ENCODE measurements at places on chromosomes 3 and 15.

GRCh38 chr3:191136347-191136746 is 62.7 kb upstream of the OSTN start:
- DNase-seq, result no peak

GRCh38 chr15:59364248-59364647 is 8.4 kb downstream of the MYO1E start:
- DNase-seq, result no peak

GRCh38 chr3:57078635-57079473 is 18.4 kb downstream of the SPATA12 start:
- no peak for DNase-seq

DNA sequence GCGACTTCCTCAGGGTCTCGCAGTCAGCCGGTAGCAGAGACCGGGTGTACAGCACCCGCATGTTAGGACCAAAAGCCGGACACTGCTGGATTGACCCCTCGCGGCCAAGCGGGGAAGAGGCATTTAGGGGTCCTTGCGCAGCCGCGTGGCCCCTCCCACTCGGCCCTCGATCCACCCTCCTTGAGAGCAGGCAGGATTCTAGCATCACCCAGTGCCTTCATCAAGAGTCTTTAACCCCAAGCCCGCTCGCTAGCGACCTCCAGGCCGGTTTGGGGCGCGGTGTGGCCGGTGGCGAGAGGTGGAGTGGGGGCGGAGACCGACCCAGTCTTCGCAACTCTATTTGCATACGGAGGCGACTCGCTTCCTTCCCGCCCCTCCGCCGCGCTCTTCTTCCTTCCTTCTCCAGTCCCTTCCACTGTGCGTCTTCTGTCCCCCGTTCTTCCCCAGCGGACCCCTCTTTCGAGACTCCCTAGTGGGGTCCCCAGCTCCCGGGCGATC is at the start of gene ST6GAL1:
ST6GAL1 (plus strand) TSS at position 384 of the 498 bp plus-strand sequence. CDS start 112,178 bp downstream, outside the sequence.
- no peak for DNase-seq

GRCh38 chr3:191296041-191296541 is 33.1 kb upstream of the CCDC50 start:
- DNase-seq, result no peak

DNA sequence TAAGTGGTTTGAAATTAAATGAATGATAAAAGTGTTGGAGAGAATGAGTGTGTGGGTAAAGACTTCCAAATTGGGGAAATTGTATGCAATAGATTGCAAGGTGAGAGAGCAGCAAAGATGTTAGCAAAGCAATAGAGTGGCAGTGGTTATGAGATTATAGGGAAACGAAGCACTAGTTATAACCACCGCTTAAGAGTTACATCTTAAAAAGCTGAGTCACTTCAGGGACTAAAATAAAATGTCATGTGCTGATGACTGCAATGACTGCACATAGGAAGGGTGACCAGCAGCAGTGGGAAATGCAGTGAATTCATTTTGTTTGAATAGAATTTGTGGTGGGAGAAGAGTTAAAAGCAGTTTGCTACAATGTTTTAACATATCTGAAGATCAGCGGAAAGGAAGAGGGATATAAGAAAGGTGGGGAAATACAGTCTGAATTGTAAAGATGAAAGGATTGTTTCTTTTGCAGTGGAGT is 127.3 kb downstream of the RAP2B start:
- no peak for DNase-seq

GRCh38 chr3:44120721-44121582 is 120.7 kb upstream of the TOPAZ1 start:
- DNase-seq, result no peak

DNA sequence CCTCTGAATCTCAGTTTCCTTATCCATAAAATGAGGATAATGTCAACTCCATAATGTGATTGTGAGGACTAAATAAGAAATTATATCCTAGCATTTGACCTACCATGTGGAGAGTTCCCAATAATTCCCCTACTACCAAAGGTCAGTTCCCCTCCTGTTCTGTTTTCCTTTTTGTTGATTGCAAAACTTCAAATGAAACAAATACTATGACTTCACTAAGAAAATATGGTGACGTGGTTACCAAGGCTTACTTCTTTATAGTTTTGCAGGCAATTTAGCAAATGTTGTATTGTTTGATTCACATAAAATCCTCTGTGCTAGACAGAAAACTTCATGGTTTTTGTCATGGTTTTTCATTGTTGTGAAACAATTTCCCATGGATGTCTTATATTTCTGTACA is 153.8 kb upstream of the RORA start:
- no peak for DNase-seq

GRCh38 chr3:194990454-194991337 is 280.3 kb downstream of the XXYLT1 start:
- DNase-seq, result no peak

- DNase-seq, result no peak
These were observed 40.5 kb downstream of the TRAT1 start for GRCh38 chr3:108862865-108863798.

DNA sequence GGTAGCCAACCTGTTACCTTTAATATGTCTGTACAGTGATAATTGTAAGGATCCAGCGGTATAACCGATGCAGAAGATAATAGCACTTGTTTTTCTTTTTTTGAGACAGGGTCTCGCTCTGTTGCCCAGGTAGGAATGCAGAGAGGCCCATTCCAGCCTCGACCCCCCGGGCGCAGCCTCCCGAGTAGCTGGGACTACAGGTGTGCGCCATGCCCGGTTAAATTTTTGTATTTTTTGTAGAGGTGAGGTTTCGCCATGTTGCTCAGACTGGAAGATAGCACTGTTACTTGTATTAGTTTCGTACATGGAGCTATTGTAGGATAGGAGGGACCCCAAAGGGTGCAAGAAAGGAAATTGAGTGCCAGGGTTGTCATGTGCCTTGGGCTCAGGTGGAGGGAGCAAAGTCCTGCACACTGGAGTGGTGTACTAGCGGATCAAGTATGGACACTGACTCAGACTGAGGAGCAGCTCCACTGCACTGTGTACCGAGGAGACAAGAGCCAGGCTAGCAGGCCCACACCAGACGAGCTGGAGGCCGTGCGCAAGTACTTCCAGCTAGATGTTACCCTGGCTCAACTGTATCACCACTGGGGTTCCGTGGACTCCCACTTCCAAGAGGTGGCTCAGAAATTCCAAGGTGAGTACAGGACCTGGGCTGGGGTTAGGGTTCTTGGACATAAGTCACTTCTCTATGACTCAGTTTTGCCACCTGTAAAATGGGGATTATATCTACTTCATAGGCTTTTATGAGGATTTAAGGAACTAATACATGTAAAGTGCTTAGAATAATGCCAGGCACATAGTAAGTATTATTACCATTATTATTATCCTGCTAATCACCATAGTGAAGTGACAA is 1.0 kb downstream of the OGG1 start:
- DNase-seq, result no peak

DNA sequence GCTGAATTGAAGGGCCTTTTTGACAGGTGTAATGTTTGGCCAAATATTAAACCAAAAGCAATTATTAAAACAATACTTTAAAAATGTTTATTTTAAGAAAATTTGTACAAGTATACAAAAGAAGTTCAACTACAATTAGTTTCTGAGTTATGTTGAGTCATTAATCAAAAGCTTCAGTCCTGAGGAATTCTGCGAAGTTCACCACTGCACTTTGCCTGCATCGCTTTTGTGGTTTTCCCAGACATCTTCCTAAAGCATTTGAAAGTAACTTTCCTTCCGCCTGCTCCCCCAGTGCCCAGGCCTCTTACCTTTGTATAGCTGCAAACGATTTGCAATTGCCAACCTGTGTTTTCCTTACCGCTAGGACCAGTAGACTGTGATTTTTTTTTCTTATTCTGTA is 69.5 kb downstream of the KCNAB1 start:
- no peak for DNase-seq

GRCh38 chr3:10460951-10461545 is 44.3 kb downstream of the ATP2B2 start:
- no peak for DNase-seq

GRCh38 chr3:126367316-126367805 is 10.2 kb upstream of the KLF15 start:
- no peak for DNase-seq

DNA sequence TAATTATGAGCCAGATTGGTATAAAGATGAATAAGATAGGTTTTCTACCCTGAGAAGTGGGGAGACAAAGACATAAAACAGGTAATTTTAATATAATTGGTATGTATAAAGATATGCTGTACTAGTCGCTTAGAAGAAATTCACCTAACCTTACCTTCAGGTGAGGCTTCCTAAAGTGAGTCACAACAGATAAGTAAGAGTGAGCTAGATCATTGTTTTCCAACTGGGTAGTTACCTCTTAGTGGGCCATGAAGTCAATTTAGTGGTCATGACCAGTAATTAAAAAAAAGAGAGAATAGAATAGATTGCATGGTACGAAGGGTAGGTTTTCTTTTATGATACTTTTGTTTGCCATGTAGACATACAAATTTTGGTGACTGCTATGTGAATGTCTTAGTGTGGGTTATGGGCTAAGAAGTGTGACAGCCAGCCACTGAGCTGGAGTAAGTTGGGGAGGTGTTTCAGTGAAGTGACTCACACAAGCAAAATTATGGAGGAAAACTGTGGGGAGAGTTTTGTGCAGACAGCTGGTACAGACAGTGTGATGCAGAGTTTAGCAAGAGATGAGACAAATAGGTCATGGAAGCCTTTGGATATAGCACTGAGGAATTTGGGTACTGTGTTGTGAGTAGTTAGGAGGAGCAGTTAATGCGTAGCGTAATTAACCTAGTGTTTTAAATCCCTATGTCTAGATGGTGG is 8.2 kb downstream of the TRNT1 start:
- no peak for DNase-seq

GRCh38 chr15:85112997-85113396 is 131.3 kb downstream of the PDE8A start:
- DNase-seq, result no peak

DNA sequence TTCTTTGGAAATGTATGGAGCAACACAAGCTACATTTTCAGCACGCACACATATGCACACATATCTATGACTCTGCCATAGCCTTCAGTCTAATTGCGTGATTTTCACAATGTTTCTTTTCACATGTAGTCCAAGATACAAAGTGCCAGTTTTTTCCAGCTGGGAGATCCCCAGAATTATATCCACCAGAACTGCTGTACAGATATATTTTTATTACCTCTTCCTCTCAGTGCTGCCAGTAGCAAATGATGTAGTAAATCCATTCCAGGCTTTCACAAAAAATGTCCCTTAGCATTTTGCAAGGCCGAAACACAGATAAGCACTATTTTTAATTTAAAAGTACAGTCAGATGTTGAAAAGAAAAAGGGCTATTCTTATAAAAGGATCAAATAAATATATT is 719.8 kb upstream of the SEMA6D start:
- DNase-seq, result no peak

DNA sequence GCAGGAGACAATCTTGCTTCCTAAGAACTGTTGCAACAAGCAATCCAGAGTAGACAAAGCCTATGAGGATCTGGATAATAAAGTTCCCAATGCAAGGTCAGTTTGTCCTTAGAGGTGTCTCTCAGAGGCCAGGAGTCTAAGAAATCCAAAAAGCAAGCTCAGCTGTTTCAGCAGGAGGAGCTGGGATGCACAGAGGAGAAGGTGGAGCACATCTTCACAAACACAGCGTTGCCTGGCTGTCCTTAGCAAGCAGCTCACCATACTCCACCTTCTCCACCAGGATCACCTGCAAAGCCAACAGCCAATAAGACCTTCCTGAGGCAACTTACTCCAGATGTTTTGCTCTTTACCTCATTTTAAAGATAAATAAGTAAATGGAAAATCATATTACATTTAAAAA is 365 bp downstream of the ZBED2 start:
- DNase-seq, result no peak

DNA sequence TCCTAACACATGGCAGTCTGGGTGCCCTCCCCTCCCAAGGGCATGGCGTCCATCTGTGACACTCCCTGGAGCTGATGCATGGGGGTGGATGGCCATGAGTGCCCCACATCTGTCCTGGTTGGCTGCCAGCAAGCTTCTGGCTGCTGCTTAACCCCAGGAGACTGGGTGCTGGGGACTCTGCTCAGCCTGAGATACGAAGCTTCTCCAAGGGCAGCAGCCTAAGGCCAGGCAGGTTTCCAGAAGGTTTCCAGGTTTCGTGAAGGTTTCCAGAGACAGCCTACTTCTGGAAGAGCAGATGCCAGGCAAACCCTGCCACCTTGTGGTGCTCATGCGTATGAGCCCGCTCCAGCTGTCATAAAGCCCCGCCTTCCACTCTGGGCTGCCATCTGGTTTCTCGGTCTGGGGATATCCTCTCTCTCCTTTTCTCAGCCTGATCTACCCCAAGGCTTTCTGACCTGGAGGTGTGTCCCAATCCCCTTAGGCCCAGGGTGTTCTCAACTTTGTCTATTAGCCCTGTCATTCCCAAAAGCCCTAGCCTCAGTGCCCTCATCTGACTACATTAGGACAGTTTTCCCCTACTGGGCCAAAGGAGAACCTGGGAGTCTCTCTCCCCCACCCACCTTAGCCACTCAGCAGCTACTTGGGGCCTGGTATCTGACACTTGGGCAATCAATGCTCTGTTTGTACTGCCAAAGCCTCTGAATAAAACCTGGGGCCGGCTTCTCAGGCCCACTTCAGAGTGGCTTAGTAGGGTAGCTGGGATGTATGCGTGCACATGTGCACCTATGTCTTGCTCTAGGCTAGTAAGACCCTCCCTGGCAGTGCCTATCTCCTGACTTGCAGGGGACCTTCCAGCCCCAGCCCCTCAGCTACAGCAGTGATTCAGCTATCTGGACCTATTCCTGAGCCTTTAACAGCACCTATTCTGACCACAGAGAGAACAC is 12.0 kb downstream of the MRPL46 start:
- peak; percentile 2 for DNase-seq

Measured in NCI-H1417 treated with DMSO at 0.1 percent for 48 hours (cell line).